CD4-positive, alpha-beta memory T cell (primary cell): ENCODE measurements at places on chromosomes 5 and 9.

- DNase-seq: no peak
Measured at GRCh38 chr5:44046619-44047364, 342.4 kb downstream of the FGF10 start.

- DNase-seq: no peak
Measured at GRCh38 chr5:115686738-115687074, 60.9 kb upstream of the TMED7 start.

GRCh38 chr9:123807251-123807650 lies 122.7 kb downstream of the DENND1A start:
- DNase-seq: no peak

- no peak for DNase-seq
Measured at GRCh38 chr5:108639366-108639765, 108.3 kb upstream of the FER start.

- no peak for DNase-seq
Measured at GRCh38 chr5:41968153-41968723, 43.2 kb downstream of the FBXO4 start.

DNA sequence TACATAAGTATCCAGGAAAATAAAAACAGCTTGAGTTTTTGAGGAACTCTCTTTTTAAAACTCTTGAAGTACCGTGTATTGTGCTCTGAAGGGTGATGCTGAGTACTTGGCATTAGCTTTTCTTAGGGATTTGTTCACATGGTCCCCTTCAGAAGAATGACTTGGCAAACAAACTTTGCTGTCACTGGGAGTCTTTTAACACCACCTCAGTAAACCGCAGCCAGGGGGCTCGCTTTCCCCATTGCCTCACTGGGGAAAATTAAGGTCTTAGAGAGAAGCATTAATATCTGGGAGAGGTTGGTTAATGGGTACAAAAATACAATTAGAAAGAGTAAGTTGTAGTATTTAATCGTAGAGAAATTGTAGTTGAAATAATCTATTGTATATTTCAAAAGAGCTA lies 105.9 kb upstream of the DAP start:
- no peak for DNase-seq

DNA sequence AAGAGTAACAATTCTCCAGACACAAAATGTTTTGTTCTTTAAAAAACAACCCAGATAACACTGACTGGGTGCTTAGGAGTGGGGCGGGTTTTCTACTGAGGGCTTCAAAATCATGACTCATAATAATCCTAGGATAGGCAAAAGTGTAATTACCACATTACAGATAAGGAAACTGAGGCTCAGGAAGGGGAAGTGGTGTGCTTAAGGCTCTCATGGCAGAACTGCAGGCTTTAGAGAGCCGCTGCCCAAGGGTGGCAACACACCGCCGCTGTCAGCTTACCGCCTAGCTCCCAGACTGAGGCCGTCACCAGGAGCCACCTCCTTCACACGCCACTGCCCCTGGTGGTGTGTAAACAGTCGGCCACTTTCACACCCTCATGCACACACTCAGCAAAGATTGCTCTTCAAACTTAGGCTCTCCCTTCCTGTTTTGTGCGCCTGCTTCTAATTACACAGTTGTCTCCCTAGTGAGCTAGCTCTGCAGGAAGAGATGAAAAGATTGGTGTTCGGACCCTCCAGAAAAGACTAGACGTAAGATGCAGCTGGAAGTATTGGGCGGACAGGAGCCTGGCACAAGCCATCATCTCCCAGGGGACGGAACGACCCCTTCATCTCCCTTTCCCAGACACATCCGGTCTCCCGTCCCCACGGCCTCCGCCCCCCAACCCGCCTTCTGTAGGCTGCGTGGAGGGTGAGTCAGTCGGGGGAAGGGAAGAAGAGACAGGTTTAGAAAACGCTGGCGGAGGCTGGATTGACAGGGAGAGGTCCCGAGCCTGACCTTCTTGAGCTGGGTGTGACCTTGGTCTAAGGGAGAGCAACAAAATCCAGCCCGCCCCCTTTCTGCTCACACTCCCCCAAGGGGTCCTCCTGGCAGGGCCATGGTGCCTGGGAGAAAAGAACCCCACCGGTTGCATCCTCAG lies 162.7 kb downstream of the SYK start:
- DNase-seq: no peak

- DNase-seq: no peak
Measured at GRCh38 chr5:116455061-116455460, 119.6 kb downstream of the SEMA6A start.

- DNase-seq: no peak
Measured at GRCh38 chr5:67200809-67201562, 4.4 kb upstream of the CD180 start.

DNA sequence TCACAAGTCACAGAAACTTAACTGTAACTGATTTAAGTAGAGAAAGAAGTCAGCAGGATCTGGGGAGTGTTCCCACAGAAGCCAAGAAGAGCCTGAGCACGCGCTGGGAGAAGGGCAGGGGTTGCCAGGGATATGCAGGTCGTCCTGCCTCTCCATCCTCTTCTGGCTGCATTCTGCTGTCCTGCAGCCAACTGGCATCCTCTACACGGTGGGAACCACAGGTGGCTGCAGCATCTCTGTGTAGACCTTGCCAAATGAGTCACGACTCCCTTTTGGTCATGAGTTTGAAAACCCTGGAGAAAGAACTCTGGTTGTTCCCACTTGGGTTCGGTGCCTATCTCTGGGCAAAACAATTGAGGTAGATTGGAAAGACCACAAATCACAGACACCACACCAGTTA lies 38.4 kb upstream of the PCA3 start:
- no peak for DNase-seq

- DNase-seq: no peak
Measured at GRCh38 chr9:136297016-136297691, 6.7 kb downstream of the CCDC187 start.

GRCh38 chr9:135698236-135698635 lies 1.0 kb downstream of the SOHLH1 start:
- no peak for DNase-seq

GRCh38 chr5:88732181-88732633 lies 150.8 kb downstream of the MEF2C start:
- no peak for DNase-seq

DNA sequence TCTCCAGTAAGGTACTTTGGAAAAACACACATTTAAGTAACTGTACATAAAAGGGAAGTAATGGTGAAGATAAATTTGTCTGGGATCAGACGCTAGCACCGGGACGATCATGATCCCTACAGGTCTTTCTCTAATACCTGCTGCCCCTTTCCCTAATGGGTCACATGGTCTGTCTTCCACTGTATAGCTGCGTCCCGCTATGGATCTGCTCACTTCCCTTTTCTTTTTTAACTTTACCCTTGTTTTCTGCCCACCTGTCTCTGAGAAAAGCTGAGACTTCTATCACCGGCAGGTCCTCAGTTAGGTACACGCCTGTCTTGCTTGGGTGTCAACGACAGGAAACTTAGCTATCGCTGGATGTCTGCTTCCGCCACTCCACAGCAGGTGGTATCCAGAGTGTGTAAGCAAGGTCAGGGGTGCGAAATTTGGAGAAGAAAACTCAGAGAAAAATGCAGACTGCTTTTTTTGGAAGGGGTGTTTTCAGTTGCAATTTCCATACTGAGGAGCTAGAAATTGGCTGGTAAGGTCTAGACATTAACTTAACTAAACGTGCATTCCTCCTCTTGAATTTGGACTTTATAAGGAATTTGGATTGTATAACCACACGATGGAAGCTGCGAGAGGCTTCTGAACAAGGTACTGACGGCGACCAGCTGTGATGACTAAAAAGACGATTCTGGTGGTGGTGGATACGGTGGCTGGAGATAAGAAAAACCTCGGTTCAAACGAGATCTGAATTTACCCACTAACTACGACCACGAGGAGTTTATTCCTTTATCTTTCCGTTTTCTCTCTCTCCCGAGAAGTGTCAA lies 1.1 kb upstream of the ICE1 start:
- DNase-seq: peak; percentile 26

- DNase-seq: no peak
Measured at GRCh38 chr9:103355000-103355399, 359.9 kb downstream of the CYLC2 start.

DNA sequence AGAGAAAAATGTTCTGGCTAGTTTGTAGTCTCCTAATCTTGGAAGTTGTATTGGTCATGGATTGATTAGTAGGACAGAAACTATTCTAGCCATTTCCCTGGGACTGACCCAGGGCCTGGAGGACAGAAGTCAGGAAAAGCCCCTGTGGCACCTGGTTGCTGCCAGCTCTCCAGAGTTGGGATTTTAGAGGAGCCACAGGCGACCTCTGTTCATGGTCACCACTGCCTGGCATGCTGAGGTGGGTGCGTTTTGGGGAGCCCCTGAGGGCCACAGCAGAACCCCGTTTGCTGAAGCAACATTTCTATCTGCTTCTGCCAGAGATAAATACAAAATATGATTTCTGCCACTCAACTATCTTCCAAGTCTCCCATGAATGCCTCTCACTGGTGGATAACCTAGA lies 7.6 kb upstream of the MAPK9 start:
- DNase-seq: no peak

DNA sequence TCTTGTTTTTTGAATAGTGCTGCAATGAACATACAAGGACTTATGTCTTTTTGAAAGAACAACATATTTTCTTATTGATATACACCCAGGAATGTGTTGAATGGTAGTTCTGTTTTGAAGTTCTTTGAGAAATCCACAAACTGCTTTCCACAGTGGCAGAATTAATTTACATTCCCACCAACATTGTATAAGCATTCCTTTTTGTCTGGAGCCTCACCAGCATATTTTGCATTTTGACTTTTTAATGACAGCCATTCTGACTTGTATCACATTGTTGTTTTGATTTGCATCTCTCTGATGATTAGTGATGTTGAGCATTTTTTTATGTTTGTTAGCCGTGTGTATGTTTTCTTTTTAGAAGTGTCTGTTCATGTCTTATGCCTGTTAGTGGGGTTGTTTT lies 524.9 kb downstream of the SEMA5A start:
- no peak for DNase-seq

DNA sequence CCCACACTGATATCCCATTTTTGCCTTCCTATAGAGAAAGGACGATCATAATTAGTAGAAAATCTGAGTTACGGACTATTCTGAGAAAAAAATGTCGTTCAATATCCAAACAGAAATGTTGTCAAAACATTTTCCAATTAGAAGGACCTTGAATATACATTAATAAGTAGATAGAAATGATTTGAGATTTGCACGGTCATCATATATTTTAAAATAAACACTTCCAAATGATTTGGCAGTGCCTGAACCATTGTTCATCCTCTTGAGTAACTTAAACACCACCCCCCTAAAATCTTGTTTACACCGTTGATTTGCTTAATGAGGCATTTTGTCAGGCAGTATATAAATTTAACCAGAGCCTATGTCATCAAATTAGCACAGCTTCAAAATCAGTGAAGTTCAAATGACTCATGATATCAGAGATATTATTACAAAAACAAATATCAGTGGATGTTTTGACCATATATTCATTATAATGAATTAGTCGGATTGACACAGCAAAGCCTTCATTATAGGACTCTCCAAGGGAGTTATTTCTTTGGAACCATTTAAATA lies 105.0 kb downstream of the ACTL7B start:
- no peak for DNase-seq

DNA sequence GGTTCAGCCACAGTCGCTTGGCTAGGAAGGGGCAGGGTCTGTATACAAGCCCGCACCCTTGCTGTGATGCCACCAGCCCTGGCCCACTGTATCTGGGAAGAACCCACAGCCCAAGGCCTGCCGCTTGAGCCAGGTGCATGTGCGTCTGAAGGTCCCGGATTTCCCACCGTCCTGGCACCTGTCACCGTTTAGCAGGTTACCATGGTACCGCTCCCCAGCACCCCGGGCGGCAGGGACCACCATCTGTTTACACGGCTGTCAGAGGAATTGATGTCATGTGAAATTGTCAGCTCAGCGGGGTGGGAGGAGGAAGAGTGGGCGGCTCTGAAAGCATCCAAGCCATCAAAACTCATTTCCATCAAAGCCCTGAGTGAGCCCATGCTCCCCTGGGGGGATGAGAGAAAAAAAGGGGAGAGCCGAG lies 92.7 kb downstream of the HRH2 start:
- DNase-seq: no peak

DNA sequence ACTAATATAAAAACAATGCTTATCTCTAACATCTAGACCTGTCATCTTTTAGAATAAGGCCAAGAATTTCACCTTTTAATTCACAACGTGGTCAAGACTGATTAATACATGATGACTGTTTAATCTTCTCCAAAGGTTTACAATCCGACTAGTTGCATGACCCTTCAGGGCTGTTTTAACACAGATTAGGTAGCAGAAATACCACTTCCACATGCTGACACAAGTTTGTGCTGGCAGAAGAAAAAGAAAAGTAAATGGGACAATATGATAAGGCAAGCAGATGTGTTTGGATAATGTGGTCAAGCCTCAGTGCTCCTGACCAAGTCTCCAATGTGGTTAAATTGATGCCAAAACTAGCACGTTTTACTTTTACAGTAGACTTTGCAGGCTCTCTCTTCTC lies 31.1 kb downstream of the SEMA6A start:
- DNase-seq: no peak

- no peak for DNase-seq
Measured at GRCh38 chr9:113509463-113509862, 45.9 kb downstream of the RGS3 start.

GRCh38 chr5:50751064-50751657 lies 84.7 kb downstream of the PARP8 start:
- DNase-seq: peak; percentile 69

DNA sequence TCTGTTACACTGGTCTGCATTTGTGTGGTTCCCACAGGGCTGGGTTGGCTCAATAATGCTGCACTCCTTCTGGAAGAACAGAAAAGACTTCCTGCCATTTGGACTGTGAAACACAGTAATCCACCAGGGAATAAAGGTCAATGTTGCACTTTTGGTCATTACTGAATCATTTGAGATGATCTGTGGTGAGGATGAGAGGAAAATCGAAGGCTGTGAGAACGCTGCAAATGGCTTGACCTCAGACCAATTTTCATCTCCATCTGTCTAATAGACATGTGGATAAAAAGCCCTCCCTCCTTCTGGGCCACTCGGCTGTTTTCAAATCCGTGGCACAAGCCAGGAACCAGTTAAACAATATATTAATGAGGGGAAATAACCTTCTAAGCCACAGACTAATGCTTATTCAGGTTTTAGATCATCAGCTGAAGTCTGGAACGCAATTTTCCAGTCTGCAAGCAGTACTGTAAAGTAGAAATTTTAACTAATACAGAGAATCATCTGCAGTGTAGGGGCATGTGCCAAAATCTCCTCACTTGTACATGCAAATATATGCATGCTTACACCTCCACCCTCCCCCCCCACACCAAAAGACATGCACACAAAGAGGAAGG lies 20.2 kb downstream of the TLE1 start:
- no peak for DNase-seq

GRCh38 chr9:6897898-6898302 lies 140.1 kb downstream of the KDM4C start:
- no peak for DNase-seq

GRCh38 chr5:166505067-166505466 lies 1786.4 kb upstream of the WWC1 start:
- DNase-seq: no peak

GRCh38 chr5:108946008-108946407 lies 198.3 kb downstream of the FER start:
- no peak for DNase-seq

- DNase-seq: no peak
Measured at GRCh38 chr5:131983244-131983771, 28.1 kb downstream of the ACSL6 start.

- DNase-seq: no peak
Measured at GRCh38 chr5:54254482-54255198, 55.7 kb downstream of the ARL15 start.
